ENCODE measurements at places on chromosomes 13 and 19.

- DNase-seq: no peak
Measured at GRCh38 chr19:14542711-14543328, 13.4 kb downstream of the TECR start.

DNA sequence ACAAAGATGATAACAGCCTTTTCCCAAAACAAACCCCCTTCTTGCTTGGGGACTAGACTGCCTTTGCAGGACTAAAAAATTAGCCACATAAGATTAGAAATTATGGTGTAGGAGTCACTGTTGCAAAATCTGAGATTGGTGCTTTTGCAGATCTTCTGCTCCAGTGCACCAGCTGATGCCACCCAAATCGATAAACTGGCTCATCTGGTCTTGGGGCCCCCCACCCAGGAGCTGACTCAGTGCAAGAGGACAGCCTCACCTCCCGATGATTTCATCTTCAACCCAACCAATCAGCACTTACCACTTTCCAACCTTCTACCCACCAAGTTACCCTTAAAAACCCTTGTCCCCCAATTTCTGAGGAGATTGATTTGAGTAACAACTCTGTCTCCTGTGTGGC is 47.1 kb upstream of the PEPD start:
- no peak for DNase-seq

DNA sequence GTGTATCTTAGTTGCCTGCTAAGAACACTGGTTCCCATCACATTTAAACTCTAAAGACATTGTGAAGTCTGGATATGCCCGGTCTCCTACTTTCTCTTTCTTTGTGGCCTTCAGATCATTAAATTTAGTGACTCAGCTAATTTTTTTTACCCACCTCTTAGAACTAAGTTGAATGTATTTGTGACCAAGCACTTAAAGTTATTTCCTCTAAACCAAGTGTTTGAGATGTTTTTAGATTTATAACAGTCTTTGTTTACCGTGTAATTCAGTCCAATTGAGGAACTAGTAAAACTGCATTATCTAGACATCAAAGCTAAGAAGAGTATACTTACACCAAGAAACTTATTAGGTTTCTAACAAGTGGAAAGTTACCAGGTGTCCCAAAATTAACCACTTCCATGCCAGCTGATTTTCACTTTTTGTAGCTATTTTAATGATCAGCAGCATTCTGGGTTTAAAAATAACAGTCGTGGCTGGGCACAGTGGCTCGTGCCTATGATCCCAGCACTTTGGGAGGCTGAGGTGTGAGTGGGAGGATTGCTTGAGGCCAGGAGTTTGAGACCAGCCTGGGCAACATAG is 53.1 kb downstream of the ARHGAP35 start:
- no peak for DNase-seq

- DNase-seq: no peak
Measured at GRCh38 chr13:98004107-98004506, 50.6 kb downstream of the IPO5 start.

DNA sequence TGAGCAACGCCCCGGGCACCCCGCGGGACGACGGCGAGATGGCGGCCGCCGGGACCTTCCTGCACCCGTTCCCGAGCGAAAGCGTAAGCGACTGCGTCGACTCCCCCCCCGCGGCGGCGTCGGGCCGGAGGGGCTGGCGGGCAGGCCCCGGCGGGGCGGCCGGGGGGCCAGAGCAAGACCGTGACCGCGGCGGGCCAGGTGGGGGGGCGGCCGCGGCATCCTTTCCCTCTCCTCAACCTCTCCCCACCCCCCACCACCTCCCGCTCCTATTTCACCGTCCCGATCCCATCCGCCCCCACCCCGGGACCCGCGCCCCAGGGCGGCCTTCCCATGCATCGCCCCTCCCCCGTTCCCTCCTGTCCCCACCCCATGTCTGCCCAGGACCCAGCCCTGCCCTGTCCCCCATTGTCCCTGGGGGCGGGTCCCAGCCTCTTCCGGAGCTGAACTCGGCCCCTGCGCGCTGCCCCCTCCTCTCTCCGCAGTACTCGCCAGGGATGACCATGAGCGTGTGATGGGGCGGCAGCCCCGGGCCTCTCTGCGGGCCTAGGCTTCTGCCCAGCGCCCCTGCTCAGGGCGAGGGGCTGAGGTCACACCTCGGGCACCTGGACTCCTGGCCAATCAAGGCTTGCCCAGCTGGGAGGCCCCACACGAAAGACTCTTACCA is 4.1 kb downstream of the ISYNA1 start:
- no peak for DNase-seq

GRCh38 chr13:80242728-80243427 is 98.0 kb downstream of the SPRY2 start:
- DNase-seq: no peak

DNA sequence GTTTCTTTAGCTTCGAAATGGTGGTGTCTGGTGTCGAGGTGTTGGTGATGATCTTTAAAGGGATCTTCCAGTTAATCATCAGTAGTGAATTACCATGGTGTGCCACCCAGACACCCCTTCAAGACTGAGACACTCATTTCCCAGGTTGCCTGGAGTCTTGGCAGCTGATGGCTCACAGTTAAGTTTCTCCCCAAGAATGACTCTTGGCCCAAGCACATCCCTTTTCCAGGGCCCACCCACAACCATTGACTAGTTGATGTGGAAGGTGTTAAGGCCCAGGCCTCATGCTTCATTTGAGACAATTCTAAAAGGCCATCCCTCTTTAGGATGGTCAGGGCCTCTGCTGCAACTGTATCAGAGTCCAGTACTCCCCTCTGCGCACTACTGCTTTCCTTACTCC is 145.5 kb downstream of the FOXO1 start:
- no peak for DNase-seq

GRCh38 chr19:43526884-43527859 is at the start of gene ETHE1:
ETHE1 (minus strand) TSS chr19:43527201; CDS start chr19:43527177, 24 bp downstream.
- DNase-seq: no peak

DNA sequence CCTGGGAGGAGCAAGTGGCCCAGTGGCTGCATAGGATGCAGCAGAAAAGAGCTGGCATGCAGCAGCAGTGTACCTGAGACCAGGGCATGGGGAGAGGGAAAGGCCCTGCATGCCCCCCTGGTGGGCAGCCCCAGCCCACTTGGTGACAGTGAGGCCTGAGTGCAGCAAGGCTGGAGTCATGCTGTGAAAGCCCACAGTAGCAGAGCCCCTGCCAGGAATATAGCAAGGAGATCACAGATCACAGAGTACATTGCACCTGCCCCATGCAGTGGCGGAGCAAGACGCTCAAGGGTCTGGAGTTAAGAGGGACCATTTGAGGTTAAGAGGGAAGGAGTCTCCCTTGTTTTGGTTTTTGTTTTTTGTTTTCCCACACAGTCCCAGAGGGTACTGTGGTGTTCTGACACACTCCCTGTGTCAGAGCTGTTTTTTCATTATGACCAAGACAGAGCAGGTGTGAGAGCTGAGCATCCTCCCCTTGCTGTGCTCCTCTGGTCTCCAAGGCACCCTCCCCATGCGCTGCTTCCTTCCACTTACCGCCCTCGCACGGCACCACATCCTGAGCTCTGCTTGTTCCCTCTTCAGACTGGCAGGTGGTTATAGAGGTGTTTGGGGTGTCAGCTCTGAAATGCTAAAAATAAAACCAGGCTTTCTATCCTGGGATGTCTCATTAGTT is 85.0 kb upstream of the UBL3 start:
- DNase-seq: no peak

DNA sequence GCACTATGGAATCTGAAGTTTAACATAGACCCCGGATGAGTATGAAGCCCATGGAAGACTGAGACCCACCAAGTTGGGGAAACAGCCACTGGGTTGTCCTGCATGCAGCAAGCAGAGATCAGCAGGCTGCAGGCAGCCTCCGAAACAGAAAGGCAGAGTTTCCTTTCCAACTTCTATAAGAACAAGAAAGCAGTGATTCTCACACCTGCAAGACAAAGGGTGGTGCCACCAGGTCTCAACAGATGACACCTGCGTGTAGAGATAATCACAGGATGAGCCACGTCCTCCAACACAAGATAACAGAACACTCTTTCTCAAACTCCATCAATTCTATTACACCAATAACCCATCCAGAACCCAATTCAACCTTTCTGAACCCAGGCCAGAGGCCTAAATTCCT is 457.9 kb downstream of the FOXO1 start:
- no peak for DNase-seq

- DNase-seq: no peak
Measured at GRCh38 chr19:17610384-17610783, 54.9 kb downstream of the COLGALT1 start.

- DNase-seq: no peak
Measured at GRCh38 chr13:34247596-34247995, 429.6 kb downstream of the RFC3 start.

- no peak for DNase-seq
Measured at GRCh38 chr19:38660724-38661123, 13.3 kb downstream of the ACTN4 start.

DNA sequence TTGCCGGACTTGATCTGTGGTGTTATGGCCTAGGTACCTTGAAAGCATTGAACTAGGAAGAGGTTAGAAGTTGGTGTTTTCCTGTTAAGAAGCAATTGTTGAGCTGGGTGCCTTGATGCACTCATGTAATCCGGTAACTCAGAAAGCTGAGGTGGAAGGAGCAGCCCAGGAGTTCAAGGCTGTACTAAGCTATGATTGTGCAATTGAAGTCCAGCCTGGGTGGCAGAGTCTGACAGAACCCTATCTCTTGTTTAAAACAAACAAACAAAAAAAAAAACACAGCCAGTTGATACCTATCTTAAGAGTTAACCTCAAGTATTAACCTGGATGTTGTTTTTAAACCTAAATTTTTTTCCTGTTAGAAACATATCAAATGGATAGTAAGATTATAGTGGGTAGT is 19.3 kb downstream of the SAFB start:
- DNase-seq: no peak

DNA sequence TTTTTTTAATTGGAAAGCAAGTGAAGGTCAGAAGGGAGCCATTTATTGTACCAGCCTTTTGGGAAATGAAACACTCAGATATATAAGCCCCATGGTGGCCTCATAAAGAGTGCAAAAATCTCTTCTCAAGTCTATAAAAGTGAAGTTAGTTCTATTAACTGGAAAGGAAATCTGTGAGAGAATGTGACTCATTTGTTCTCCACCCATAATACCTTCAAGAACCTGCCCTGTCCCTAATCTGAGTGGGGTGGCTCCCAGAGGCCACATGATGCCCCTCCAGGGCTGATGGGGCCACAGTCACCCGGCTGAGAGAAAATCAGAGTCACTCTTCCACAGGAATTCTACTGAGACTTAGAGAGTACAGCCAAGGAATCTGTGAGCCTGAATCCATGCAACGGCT is 65.8 kb upstream of the SERP2 start:
- no peak for DNase-seq

GRCh38 chr19:39695759-39696158 is 8.5 kb upstream of the LGALS14 start:
- DNase-seq: no peak

- no peak for DNase-seq
Measured at GRCh38 chr13:73948848-73949529, 185.2 kb downstream of the KLF12 start.

DNA sequence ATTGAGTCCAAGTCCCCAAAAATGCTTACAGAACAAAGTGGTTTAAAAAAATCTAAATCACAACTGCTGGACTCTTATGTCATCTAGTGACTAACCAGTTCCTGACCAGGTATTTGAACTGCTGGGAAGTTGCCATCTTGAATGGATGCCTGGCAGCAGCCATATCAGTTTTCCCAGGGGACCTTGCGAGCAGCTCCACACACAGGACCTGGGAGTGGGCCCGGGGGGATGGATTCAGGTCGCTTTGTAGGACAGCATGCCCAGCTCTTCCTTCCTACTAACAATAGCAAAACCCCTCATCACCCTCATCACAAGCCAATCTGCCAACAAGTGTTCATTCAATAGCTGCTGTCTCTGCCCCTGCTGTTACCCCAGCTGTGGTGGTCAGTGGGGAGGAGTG is 65.3 kb downstream of the KCTD15 start:
- no peak for DNase-seq

- no peak for DNase-seq
Measured at GRCh38 chr19:2340496-2341243, 12.2 kb downstream of the SPPL2B start.

- DNase-seq: no peak
Measured at GRCh38 chr13:41401366-41401765, 56.0 kb upstream of the RGCC start.

- no peak for DNase-seq
Measured at GRCh38 chr13:113292021-113292862, 4.8 kb upstream of the LAMP1 start.

GRCh38 chr13:67841071-67841470 is 610.9 kb upstream of the PCDH9 start:
- DNase-seq: no peak

GRCh38 chr13:23323946-23324709 is 109.4 kb downstream of the SACS start:
- no peak for DNase-seq

GRCh38 chr13:99406799-99407201 is 94.5 kb upstream of the TM9SF2 start:
- no peak for DNase-seq

DNA sequence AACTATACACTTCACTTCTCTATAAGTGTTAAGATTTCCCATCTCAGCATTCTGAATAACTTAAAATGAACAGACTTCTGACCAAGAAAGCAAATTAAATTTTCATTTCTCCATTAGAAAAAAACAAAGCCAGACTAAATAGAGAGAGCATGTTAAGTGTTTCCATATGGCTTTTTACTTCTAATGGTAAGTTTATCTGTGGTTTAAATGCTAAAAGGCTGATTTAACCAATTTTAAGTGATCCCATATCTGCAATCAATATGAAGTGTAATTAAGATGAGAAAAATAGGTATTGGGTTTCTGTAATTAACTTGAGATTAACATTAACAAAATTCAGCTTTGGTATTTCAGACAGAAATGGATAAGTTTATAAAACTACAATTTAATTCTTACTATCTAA is 107.8 kb downstream of the ELF1 start:
- DNase-seq: no peak

DNA sequence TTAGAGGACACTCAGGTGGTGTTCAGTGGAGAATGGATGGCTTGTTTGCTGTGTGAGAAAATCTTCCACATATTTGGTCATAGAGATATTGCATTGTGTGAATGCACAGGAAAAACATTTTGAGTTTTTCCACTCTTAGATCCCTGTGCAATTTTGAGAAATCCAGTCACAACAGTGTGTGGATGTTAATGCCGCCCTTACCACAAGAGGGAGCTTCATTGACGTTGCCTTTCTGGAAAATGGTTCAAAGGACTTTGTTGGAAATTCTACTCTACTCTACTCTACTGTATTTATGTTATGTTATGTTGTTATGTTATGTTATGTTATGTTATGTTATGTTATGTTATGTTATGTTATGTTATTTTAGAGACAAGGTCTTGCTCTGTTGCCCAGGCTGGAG is 13.4 kb downstream of the ZNF20 start:
- no peak for DNase-seq

DNA sequence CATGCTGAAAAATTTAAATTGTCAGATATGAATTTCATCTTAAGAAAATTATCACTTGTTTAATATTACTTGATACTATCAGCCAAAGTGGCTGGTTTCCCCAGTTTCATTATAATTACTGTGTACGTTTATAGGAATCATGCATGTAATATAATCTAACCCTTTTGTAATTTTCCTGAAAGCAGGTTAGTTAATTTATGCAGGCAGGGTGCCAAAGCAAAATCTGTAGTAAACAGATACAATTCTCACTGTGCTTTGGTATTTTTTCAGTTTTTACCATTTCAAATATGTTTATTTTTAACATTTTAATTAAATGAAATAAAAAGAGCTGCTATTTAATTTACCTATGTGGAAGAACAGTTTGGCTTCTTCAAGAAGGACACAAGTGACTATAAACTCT is 1227.5 kb upstream of the MIR17HG start:
- DNase-seq: no peak

All from keratinocyte (primary cell).